ENCODE measurements at places on chromosomes 2 and 18.

- peak; percentile 56 for DNase-seq
These were observed 19.4 kb downstream of the AAK1 start for GRCh38 chr2:69624131-69624530.

DNA sequence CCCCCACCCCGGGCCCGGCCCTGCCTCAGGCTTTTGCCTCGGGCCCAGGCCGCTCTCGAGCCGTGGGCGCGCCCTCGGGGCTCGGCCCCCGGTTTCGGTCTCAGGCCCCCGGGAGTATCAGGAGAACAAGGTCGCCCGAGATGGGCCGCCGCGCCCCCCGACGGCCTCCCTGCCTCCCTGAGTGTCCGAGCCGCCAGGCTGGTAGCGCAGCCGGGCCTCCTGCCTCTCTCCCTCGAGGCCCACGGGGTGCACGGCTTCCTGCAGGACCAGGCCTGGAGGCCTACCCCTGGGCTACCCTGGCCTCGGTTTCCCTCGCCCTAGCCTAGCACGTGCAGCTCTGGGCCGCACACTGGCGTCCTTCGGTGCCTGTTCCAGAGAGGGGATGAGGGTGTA, 8.4 kb downstream of the GBX2 start:
- DNase-seq: no peak

- no peak for DNase-seq
These were observed 247.9 kb downstream of the ATAD2B start for GRCh38 chr2:23679044-23679443.

DNA sequence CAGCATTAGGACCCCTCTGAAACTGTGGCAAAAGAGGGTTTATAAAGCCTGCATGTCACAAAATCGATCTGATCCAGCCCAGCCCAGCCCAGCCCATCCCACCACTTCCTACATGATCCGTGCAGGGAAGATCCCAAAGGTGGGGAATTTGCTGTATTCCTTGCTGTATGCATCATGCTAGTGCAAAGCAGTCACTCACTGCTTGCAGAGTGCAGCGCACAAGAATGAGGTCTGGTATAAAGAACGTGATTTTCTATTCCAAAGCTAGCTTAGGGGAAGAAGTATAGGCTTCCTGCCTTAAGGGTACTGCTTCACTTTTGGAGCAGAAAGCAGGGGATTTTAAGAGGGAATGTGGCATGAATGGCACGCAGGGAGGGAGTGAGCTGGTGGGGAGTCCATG, 18.9 kb upstream of the SERPINB11 start:
- DNase-seq: no peak

- DNase-seq: peak; percentile 36
These were observed 26.1 kb upstream of the REG3G start for GRCh38 chr2:78999406-78999805.

DNA sequence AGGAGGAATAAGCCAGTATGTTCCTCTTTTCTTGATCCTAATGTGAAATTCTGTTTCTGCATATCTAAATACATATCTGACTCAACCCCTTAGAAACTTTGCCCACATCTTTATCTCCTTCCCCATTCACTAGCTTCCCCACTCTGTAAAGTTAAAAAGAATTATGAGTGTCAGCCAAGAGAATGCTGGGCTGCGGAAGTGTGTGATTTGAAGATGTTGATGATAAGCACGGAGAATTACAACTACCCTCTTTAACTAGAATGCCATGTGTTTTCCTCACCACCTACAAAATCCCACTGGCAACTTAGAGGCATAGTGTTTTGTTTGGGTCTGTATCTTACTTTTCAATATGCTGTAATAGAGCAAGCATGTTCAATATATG, 490.4 kb upstream of the FANCL start:
- no peak for DNase-seq

DNA sequence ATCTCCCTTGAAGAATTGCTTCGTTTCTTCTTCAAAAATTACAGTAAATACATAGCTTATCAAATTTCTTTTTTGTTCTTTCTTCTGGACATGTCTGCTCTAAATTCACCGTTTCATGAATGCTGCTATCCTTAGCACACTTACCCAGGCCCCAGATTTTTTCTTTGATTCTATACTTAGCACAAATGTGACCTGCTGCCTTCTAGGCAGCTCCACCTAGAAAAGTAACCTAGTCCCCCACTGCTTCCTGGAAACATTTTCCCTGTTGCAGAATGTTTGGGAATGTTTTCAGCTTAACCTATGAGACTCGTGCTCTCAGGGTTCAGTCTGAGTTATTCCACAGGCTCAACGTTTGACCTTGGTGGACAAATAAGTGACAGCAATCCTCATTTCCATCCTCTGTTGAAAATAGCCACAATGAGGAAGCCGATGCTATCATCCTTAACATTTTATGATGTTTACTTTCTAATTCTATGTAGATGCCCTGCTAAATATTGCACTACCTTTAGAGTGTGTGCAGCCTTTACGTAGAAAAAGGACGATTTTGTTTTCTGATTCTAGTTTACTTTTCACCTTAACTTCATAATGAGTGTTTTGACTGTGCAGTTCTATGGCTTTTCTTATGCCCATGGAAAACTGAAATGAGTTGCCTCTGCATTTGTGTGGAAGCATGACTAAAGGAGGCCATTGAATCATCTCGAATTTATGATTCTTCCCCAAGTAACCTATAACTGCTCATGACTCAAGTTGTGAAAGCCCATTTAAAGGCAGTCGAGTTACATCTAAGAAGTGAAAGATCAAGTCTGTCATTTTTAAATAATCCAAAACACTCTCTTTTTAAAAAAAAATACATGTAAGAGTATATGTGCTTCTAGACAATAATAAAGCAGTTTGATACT, 47.7 kb downstream of the TMEM182 start:
- no peak for DNase-seq

- no peak for DNase-seq
These were observed 186.6 kb upstream of the SMAD2 start for GRCh38 chr18:48116873-48117630.

DNA sequence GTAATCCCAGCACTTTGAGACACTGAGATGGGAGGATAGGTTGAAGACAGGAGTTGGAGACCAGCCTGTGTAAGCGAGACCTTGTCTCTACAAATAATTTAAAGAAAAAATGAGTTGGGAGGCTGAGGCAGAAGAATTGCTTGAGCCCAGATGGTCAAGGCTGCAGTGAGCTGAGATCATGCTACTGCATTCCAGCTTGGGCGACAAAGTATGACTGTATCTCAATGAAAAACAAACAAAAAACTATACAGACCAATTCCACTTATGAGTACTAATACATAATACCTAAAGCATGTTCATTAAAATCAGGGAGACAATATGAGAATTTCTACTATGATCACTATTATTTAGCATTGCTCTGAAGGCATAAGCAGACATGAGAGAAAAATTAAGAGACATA, 12.6 kb downstream of the RNF149 start:
- DNase-seq: peak; percentile 28

DNA sequence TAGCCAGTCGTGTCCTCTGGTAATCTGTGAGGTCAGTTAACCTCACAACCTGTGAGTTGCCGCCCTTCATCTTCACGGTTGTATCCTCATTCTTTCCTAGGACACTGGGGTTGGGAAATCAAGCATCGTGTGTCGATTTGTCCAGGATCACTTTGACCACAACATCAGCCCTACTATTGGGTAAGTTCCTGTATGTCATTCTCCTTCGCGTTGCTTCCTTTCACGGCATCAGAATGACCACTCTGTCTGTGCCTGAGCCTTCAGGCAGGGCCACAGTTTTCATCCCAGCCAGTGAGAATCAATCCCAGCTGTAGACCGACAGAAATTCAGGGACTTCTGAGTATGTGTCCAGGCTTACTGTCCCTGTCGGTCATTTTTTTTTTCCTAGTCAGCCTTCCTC, 67.1 kb downstream of the RAB31 start:
- DNase-seq: no peak

DNA sequence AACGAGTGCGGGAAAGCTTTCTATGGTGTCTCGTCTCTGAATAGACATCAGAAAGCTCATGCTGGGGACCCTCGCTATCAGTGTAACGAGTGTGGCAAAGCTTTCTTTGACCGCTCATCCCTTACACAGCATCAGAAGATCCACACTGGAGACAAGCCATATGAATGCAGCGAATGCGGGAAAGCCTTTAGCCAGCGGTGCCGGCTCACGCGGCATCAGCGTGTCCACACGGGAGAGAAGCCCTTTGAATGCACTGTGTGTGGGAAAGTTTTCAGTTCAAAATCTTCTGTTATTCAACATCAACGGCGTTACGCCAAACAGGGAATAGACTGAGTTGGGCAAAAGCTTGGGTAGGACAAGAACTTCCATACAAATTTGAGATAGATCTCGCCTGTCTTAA, 16.2 kb downstream of the ZNF2 start:
- no peak for DNase-seq

GRCh38 chr18:36186461-36187192, 670 bp upstream of the MOCOS start:
- no peak for DNase-seq
